ENCODE measurements at places on chromosomes 11 and 22. TPM values are rescaled to one million over a fixed set of nuclear protein-coding genes. Genes with fewer than 3 reads are reported as not detected.

- DNase-seq, result no peak
Measured at GRCh38 chr11:44976576-44976975, 25.9 kb upstream of the TP53I11 start.

- peak; percentile 50 for DNase-seq
Measured at GRCh38 chr11:35664977-35665441, 2.4 kb downstream of the TRIM44 start.

GRCh38 chr11:76670485-76671236 is at the start of gene LRRC32:
TSS of gene LRRC32 (minus strand) at chr11:76670747. CDS start at chr11:76665954, 4,793 bp downstream.
- DNase-seq, result peak; percentile 92

GRCh38 chr11:125344846-125345420 is 151.1 kb downstream of the FEZ1 start:
- DNase-seq, result peak; percentile 74

- DNase-seq, result peak; percentile 55
Measured at GRCh38 chr11:44029977-44030911, 17.5 kb upstream of the ACCSL start.

DNA sequence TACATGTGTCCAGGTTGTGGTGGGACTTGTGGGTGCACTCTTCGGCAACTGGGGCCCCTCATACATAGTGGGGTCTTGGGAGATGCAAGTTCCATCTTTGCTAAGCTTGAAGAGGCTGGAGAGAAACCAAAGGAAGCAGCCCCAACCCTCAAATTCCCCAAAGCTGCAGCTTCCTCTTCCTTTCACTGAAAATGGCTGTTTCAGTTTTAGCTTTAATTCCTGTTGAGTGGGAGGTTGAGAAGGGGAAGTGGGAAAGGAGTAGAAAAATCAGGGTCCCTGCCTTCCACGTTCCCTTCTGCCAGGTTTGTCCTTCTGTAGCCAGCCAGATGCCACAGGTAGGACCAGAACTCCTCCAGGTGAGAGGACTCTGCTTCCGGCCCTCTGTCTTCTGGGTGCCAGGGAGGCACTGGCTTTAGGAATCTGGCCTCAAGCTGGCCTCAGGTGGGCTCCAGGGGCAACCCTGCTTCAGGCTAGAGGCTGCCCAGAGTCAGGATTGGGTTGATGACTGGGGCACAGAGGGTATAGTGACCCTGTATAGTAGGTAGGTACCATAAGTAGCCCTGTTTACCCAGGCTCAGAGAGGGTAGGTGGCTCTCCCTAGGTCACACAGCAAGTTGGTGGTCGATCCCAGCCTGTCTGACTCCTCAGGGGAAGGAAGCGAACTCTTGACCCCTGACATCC is 16.2 kb downstream of the P2RY6 start:
- no peak for DNase-seq

DNA sequence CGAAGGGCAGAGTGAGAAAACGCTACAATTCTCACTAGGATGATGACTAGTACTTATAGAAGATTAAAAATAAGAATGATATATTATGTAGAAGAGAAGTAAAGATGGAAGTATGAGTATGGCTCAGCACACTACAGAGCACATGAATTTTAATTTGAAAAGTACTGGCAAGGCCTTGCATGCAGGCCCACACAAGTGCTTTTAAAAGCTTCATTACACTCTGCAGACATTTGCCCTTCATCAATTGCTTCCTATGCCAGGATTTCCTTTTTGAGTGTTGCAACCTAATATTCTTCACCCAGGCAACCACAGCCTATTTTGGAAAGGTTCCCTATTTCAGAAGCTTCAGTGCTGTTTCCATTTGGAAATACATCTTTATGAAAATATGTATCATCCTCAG is 81.1 kb downstream of the LARGE2 start:
- no peak for DNase-seq

Gene HOATZ
- total RNA-seq, result not detected

DNA sequence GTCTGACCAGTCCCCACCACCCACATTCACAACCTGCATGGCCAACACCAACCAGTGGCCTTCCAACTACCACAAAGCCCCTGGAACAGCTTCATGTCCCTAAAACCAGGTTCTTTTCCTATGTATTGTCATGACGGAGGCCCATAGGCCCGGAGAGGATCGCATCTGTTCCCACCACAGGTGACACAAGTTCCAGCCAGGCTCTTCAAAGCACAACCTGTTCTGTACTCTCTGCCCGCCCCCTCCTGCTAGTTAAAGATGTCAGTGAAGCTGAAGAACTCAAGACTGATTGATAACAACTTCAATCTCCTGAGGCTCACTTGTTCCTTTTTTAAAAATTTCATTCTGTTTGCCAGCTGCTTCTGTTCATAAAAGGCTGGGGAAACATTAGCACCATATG is 121.1 kb upstream of the GUCY1A2 start:
- DNase-seq, result no peak

Gene CCDC81
- total RNA-seq, result 0.36 TPM

- no peak for DNase-seq
Measured at GRCh38 chr11:33689085-33689484, 11.5 kb downstream of the C11orf91 start.

GRCh38 chr11:87368858-87369480 is 331.2 kb downstream of the TMEM135 start:
- no peak for DNase-seq

All from osteoblast (primary cell).